ENCODE measurements at places on chromosomes 7 and 10.

GRCh38 chr7:148212731-148213130 lies 377.8 kb upstream of the C7orf33 start:
- DNase-seq: no peak

DNA sequence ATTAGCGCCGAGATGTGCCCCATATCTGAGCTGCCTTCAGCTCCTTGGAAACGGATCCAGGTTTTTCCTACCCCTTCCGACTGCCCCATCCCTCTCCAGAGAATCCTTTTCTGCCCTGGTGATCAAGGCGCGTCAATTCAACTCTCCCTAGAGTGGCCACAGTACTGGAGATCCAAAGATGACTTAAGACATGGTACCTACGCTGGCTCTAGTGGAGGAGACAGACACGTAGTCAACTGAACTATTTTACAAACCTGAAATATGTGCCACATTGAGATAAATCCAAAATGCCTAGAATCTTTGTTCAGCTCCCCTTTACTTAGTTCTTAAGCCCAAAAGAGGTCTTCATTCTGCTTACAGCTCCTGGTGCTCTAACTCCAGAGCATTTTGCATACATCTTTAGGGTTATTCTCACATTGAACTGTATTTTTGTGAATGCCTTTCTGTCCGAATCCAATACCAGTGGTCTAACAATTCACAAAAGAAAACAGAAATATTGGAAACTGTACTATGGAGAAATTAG lies 444 bp upstream of the TNPO3 start:
- no peak for DNase-seq

GRCh38 chr10:122648599-122649428 lies 50.8 kb downstream of the C10orf120 start:
- DNase-seq: peak; percentile 17

- DNase-seq: no peak
These were observed 386.2 kb downstream of the GALNT17 start for GRCh38 chr7:71517940-71518699.

GRCh38 chr7:121873289-121874194 lies 581 bp downstream of the PTPRZ1 start:
- DNase-seq: no peak

GRCh38 chr10:110392868-110393740 lies 88.4 kb upstream of the SMNDC1 start:
- peak; percentile 78 for DNase-seq

DNA sequence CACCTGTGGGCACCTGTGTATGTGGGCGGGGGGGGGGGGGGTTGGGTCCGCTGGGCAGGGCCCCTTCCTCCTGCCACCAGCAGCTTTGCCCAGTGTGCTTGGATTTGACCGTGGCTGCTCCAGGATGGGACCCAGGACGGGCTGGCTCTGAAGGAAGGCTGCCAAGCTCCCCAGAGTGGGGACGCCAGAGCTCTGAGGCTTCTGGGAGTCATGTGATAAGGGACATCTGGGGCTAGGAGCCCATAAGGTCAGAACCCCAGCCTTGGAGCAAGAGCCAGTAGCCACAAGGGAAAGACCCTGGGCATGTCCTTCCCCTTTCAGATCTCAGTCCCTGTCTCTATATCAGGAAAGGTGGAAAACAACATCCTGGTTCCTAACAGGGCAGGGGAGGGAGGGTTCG lies 21.8 kb upstream of the AMZ1 start:
- no peak for DNase-seq

DNA sequence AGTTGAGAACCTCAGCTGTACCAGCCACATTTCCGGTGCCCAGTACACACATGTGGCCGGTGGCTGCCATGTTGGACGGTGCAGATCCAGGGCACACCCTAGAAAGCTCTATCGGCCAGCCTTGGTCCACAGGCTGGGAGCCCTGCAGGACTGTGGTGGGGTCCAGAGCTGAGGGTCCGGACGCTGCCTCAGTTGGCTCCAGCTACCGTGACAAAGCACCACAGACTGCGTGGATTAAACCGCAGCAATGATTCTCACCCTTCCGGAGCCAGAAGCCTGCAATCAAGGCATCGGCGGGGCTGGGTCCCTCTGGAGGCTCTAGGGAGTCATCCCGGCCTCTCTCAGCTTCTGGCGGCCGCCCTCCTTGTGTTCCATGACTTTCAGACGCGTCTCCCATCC lies 50.1 kb downstream of the PDGFA start:
- DNase-seq: no peak

GRCh38 chr10:77673101-77673500 lies 35.5 kb upstream of the KCNMA1 start:
- no peak for DNase-seq

DNA sequence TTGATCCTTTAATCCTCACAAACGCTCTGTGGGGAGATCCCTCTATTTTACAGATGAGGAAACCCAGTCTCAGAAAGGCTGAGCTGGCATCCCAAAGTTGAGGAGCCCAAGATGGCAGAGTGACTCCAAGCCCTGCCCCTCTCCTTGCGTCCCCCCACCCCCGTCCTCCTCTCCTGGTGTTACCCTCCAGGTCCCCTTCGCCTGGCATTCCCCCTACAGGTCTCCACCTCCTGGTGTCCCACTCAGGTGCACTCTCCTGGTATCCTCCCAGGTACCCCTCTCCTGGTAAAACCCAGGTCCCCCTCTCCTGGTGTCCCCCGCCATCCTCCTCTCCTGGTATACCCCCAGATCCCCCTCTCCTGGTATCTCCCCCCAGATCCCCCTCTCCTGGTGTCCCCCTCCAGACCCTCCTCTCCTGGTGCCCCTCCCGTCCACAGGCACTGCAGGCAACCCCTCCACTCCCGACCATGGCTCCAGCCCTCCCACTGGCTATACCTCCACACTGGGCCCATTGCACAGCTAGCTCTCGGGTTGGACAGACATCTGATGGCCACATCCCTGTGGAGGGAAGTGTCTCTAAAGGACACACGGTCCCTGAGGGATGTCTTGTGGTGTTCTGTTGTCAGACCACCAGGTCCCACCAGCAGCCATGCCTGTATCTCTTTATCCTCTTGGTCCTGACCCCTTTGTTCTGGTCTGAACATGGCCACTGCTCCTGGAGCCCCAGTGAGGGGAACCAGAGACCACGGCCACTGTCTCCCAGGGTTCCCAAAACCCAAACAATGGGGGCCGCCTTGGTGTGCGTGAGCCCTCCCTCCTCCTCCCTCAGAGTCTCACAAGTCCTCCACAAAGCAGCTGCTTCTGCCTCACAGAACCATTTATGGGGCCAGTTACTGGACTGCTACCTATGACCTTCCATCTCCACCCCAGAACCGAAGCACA lies 37.2 kb downstream of the CALML3 start:
- no peak for DNase-seq

GRCh38 chr7:73851410-73852338 lies 9.3 kb upstream of the TMEM270 start:
- DNase-seq: peak; percentile 82

- DNase-seq: peak; percentile 62
These were observed 1.9 kb downstream of the TSPAN33 start for GRCh38 chr7:129146237-129146979.

DNA sequence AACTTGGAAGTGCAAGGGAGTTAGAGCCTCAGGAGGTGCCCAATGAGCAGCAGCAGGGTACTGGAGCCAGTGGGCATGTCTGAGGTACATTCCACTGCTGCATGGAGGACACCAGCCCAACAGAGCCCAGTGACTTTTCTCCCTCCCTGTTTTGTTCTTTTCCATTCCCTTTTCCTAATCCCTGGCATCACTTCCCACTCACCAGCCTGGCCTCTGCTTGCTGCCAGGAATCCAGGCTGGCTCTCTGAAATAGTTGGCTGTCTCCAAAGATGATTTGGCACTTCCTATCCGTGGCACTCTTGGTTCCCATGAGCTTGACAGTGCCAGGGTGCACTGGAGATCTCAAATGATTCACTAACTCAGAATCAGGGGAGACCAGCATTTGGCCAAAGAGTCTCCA lies 97.7 kb upstream of the ZPBP start:
- DNase-seq: no peak

DNA sequence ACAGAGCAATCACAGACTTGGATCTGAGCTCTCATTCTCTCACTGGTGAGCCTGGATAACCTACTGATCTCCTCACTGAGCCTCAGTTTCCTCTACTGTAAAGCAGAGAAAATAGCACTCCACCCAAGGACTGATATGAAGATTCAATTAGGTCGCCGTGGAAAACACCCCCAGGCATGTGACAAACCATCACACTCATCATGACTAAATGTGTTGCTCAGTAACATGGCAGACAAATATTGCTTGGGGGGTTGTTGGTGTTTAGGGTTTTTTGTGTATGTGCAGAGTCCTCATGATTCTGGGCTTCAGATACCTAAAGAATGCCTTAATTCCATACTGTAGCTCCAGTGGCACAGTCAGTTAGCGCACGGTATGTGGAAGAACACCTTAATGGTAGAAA lies 122.1 kb upstream of the TCF7L2 start:
- DNase-seq: no peak

- DNase-seq: no peak
These were observed 139.2 kb upstream of the RET start for GRCh38 chr10:42937649-42938180.

DNA sequence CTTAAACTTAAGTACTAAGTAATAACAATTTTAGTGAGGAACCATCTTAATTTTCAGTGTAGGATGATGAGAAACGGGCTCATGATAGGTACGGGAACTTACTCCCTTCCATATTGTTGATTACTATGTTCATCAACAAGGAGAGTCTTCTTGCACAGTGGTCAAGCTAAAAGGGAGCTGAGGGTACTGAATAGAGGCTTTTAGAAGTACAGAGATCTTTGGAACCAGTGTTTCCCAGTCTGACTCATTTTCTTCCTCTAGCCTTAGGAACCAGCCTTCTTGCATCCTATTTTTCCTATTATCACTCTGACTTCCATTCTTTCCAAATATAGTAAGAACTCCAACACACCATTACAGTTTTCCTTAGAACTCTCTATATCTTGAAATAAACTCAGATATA lies 17.6 kb upstream of the SEMA3D start:
- DNase-seq: no peak

DNA sequence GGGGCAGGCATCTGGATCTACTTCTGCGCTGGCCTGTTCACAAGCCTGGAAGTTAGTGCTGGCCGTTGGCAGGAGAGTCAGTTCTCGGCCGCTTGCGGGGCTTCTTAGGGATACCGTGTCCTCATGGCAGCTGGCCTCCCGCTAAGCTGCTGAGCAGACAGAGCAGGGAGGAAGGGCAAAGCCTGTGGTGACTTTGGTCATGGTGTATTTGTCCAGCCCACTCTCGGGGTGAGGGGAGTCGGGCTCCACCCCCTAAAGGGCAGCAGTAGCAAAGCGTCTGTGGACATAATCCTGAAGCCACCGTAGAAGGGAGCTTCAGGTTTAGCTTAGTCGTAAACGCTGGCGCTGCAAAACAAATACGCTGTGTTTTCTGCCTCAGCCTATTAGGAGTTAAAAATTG lies 12.2 kb downstream of the UBE3C start:
- no peak for DNase-seq

GRCh38 chr10:115093776-115094408 lies 727 bp downstream of the ATRNL1 start:
- DNase-seq: no peak

DNA sequence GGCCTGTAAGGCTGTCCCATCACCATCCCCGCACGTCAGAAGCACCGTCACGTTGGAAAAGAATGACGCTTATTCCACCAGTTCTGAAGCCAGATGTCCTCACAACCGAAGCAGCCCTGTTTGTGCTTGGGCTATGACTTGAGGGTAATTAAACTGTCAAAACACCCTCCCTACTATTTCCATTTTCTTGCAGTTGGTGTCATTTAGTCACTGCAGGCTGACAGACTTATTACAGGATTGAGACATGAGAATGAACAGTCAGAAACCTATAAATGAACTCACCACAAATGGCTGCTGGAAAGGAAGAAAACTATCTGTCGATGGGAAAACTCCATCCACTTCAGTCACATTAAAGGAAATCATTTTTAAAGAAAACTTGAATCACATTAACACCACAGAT lies 85.3 kb downstream of the VOPP1 start:
- DNase-seq: no peak

GRCh38 chr10:75508814-75509306 lies 77.4 kb downstream of the LRMDA start:
- DNase-seq: no peak

DNA sequence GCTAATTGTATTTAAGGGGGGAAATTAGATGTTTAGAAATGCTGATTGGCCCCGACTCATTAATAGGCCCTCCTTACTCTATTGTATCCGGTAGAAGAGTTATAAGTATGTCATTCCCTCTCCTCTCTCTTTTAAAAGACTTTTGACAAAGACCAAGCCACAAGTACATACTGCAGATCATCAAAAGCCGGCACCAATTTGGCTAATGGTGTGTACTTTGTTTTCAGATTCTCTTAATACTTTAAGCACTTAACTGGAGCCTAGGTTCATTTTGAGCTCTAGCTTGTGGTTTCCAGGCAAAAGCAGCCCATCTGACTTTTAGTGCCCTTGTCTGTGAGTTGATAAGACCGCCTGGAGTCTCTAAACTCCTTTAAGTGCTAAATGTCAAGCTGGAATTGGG lies 210.0 kb upstream of the LYZL1 start:
- no peak for DNase-seq

DNA sequence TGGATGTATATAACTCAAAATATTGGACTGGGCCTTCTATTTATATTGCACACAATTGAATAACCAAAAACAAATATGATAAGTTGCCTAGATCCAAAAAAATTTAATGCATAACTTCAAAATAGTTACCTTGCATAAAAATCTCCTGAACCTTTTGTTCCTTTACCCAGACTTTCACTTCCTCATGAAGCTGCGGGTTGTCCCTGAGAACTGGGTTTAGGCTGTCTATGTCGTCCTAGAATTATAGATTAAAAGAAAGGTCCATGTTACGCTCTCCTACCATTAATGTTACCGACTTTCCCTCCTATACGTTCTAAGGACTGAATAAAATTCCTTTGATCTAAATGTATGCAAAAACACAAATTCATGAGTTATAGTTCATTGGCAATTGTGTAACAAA lies 86.6 kb downstream of the NRBF2 start:
- peak; percentile 13 for DNase-seq

GRCh38 chr7:128827248-128827958 lies 2.8 kb upstream of the FLNC start:
- no peak for DNase-seq

- DNase-seq: peak; percentile 27
These were observed 2.3 kb downstream of the IGF2BP3 start for GRCh38 chr7:23467806-23468525.

- DNase-seq: no peak
These were observed 6.0 kb downstream of the CLDN15 start for GRCh38 chr7:101231644-101232043.

- DNase-seq: no peak
These were observed 39.7 kb upstream of the NMT2 start for GRCh38 chr10:15208221-15208620.

GRCh38 chr7:52639126-52639525 lies 396.3 kb upstream of the POM121L12 start:
- no peak for DNase-seq

- DNase-seq: no peak
These were observed 81.8 kb downstream of the THSD7A start for GRCh38 chr7:11750191-11750590.

Measured in suppressor macrophage treated with lipopolysaccharide for 4 hours (primary cell).